Natural killer cell treated with Interleukin-12 subunit alpha and Interleukin-12 subunit beta and Interleukin-15 and Interleukin-18, amount 100 ng/mL, for 72 hours (primary cell): ENCODE measurements at places on chromosomes 2 and 18. TPM values are rescaled to one million over a fixed set of nuclear protein-coding genes. Genes with fewer than 3 reads are reported as not detected.

SH3BP4 gene
- total RNA-seq, result not detected

ZBTB7C gene
- total RNA-seq, result not detected

POU3F3 gene
- total RNA-seq, result not detected

TIGD1 gene
- 3.2 TPM for total RNA-seq

TMEM198 gene
- 3.6 TPM for total RNA-seq

PCARE gene
- total RNA-seq, result not detected

- no peak for DNase-seq
These were observed 32.1 kb downstream of the REEP1 start for GRCh38 chr2:86305195-86305914.

- DNase-seq, result no peak
These were observed 627 bp downstream of the WIPF1 start for GRCh38 chr2:174597009-174597344.

GRCh38 chr2:130884503-130884902 lies 47.8 kb downstream of the ARHGEF4 start:
- DNase-seq, result no peak

GRCh38 chr18:46958209-46958608 lies 40.8 kb downstream of the KATNAL2 start:
- DNase-seq, result no peak

DNA sequence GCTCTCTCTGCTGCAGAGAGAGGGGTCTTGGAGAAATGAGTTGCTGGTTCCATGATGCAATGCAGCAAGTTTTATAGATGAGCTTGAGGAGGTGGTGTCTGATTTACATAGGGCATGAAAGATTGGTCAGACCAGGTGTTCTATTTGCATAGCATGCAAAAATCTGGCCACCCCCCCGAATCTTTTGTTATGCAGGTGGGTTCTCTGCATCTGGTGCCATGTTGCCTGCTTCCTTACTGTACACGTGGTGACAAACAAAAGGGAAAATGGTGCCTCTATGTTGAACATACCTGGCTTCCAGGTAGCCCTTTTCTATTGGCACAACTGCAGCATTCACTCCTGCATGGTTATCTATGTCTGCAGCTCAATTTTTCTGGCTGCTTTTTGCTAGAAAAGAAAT lies 169.4 kb downstream of the GALNT1 start:
- DNase-seq, result no peak

DNA sequence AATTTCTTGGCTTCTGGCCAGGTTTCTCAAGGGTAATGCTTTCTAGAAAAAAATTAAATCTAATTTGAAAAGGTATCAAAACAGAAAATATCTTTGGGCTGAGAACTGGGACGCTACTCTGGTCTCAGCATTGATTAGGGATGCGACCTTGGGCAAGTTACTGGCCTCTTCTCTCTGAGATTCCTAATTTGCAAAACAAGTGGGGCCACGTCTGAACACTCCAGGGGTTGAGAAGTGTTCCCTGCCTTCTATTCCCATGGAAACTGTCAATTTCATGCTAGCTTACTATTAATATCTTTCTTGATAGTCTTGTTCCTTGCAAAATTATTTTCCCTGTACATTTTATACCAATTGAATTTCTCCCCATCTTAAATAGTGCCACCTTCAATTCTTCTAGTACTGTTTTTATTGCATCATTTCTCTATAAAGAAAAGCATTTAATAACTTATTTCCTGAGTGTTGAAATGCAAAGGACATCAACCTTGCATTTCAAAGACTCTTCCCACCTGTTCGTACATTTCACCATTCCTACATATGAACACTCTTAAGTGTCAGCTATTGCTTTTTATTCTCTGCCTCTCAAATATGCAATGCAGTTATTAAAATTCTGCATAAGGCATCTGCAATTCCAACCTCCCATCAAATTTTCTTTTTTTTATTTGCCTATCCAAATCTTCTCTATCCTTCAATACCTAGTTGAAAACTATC lies 118.3 kb upstream of the DSEL start:
- DNase-seq, result no peak

DNA sequence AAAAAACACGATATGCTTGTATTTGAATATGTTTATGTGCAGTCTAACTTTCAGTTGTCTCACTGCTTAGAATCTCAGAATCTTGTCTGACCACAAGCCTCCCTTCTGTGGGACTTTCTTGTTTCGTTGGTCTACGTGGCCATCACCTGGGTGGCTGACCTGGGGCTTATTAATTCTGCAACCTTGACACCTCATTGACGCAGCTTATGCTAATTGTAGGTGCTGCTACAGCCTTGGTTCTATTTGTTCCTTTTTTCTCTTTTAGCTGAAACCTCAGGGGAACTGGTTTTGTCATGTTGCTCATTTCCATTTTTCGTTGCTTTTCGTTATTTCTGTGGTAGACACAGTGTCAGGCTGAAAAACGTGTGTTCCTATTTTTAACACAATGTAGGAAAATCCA lies 273.7 kb downstream of the SLC4A3 start:
- DNase-seq, result no peak

DNA sequence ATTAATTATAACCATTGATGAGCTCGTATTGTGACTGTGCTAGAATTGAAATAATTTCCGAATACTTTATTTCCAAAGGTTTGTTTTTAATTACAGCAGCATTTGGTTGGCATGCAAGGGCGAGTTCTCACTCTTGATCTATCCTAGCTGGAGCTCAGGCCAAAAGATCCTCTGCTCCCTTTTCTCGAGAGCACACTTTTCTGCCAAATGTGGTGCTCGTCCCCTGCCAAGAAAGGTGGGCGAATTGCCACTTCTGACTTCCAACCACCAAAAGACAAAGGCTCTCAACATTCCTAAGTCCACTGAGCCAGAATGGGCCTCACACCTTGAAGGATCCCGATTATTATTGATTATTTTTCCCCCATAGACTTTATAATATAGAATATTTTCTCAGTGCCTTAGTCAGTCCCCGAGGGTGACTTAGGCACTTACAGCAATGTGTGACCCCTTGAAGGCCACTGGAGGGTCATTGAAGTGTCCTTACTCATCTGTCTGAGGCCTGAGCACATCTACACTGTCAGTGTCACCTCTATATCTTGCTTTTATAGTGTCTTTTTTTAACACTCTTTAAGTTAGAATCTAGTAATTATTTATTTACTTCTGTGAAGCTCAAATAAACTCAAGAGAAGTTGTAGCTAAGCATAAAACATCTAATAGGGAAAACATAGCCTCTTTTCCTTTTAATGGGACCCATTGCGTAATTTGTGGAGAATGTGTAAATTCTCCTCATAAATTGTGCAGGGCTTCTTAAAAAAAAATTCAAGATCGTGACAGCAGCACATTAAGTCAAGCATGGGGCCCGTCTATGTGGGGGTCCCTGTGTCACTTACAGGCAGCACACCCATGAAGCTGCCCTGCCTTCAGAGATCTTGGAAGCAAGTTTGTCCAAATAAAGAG lies 98.3 kb downstream of the MEIS1 start:
- DNase-seq, result no peak

- DNase-seq, result no peak
These were observed 2.2 kb downstream of the PSD4 start for GRCh38 chr2:113175736-113176695.

- DNase-seq, result no peak
These were observed 102.9 kb upstream of the EPB41L3 start for GRCh38 chr18:5646739-5647138.

DNA sequence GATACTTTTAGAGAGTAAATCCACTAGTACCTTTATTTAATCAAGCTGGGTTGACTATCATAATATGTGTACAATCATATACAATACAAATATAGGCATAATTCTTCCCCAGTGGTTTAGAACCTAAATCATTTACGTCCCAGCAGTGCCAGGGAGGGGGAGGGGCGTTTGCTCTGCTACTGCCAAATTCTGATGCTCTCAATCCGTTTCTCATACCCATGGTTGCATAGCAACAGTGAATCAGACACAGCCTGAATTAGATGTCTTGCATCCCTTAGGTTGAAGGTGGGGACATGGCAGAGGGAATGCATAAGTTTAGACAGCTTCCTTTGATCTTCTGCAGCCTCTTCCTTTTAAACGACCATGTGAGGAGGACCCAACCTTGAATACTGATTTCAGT lies 135.4 kb downstream of the ABCA12 start:
- no peak for DNase-seq

GRCh38 chr18:32317651-32318050 lies 127.8 kb downstream of the MEP1B start:
- DNase-seq, result no peak

DNA sequence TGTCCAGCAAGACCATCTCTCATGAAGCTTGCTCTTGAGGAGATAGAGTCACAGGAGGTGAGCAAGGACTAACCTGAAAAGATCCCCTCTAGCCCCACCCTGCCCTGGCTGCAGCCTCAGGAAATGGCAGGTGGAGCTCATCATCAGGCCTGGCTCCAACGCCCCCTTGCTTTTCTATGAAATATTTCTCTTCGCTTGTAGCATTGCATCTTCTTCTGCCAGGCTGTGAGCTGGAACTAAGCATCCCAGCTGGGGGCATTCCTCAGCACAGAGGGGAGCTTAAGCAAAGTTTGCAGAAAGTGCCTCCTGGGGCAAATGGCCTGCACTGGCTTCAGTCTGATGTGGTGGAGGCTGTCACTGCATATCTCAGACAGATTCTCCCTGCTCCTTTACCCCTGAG lies 90.1 kb upstream of the LGALSL start:
- DNase-seq, result no peak
